ENCODE measurements at places on chromosomes 5 and 9.

- DNase-seq = peak; percentile 46
These were observed 152.2 kb upstream of the IRX2 start for GRCh38 chr5:2903451-2904395.

DNA sequence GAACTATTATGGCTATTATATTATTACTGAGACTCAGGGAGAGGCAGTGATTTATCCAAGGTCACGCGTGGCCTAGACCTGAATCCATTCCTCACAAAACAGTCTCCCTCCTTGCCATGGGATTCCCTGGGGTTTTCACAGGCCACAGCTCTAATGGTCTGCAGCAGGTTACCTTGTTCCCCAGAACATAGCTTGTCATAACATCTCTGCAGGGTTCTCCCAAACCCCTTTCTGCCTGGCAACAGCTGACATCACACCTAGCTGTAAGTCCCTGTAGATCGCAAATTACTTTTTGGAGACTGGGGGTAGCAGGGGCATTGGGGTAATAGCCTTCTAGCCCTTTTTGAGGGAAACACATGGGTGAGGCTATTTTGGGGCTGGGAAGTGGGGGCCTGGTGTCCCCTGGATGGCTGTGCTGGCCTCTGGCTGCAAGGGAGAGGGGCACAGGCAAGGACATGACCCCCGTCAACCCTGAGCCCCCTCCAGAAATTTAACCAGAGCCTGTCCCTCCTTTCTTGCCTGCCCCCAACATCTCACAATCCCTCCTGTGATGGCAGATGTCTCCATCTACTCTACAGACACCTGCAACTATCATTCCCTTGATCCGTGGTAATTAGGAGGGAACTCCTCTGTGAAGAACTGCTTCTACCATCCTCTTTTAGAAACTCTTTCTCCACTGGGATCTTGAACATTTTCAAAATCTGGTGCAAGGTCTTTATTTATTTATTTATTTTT, 1.3 kb downstream of the CD74 start:
- no peak for DNase-seq

DNA sequence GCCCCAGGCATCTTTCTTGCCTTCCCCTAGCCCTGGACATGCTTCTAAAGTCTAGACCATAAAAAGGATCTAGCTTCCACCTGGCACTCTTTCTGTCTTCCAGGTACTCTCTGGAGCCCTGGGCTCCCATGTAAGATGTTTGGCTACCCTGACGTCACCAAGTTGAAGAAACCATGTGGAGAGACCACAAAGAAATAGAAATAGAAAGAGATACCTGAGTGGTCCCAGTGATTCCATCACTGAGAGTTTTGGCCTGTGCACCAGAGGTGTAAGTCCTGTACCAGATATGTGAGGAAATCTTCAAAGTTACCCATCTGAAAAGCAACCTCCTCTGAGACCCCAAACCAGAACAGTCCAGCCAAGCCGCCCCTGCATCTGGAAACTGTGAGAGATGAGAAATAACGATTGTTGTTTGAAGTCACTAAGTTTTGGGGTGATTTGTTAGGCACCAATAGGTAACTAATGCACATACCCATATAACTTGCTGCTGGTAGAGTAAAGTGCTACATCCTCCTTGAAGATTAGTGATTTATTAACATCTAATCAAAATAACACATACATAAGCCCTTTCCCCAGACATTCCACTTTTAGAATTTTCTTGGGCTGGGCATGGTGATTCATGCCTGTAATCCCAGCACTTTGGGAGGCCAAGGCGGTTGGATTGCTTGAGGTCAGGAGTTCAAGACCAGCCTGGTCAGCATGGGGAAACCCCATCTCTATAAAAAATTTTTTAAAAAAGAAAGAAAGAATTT, 85.7 kb upstream of the LHFPL2 start:
- DNase-seq = no peak

- DNase-seq = no peak
These were observed 367.7 kb upstream of the PRR16 start for GRCh38 chr5:120096413-120096812.

DNA sequence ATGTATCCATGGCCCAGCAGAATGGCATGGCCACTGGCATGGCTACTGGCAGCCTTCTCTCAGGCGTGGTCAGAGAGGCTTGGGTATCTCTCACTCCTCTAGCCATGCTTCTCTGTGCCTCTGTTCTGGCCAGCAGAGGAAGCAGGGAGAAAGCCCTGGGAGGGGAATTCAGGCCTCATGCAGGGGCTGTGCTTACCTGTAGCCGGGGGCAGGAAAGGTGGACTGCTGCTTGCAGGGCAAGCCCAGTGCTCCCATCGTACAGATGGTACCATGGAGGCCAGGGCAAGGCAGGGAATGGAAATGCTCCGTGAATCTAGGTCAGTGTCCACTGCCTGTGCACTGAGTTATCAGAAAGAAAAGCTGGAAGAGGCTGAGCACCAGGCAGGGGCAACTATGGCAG, 2.7 kb downstream of the OR13J1 start:
- DNase-seq = no peak

GRCh38 chr5:66002415-66002814, 76.0 kb downstream of the ERBIN start:
- no peak for DNase-seq

GRCh38 chr9:112921549-112921948, 30.9 kb upstream of the SLC46A2 start:
- DNase-seq = no peak

DNA sequence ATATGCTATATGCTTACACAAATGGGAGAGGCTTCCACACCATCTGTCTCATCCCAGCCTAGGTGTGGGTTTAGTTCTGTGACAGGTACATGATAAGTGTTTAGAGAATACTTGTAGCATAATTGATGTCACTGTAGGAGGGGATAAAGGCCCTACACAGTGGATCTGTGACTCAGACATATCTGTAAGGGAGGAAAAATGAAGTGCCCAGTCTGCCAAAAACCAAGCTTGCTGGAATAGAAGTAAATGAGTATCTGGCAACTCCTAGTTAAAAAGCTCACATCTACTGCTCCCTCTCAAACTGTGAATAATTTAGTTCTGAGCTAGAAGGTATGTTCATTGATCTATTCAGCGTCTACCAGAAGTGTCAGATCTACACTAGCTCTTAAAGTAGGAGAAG, 38.9 kb upstream of the FAM174A start:
- no peak for DNase-seq

DNA sequence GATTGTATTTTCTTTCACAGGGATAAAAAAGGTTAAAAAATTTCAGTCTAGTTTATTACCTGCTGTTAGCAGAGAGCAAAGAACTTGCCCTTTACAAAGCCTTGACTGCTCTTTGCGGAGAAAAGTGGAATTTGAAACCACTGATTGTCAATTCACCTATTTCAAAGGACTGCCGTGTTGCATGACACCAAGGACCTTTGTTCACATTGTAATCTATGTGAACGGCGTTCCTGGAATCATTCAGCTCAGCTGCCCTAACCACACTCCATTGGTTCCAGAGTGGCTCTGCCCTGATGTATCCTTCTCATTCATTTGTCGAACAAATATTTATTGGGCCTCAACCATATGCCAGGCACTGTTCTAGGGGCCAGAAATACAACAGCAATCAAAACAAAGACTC, 377.5 kb upstream of the RFX3 start:
- DNase-seq = no peak

GRCh38 chr5:156922207-156922792, 40.7 kb downstream of the TIMD4 start:
- no peak for DNase-seq

DNA sequence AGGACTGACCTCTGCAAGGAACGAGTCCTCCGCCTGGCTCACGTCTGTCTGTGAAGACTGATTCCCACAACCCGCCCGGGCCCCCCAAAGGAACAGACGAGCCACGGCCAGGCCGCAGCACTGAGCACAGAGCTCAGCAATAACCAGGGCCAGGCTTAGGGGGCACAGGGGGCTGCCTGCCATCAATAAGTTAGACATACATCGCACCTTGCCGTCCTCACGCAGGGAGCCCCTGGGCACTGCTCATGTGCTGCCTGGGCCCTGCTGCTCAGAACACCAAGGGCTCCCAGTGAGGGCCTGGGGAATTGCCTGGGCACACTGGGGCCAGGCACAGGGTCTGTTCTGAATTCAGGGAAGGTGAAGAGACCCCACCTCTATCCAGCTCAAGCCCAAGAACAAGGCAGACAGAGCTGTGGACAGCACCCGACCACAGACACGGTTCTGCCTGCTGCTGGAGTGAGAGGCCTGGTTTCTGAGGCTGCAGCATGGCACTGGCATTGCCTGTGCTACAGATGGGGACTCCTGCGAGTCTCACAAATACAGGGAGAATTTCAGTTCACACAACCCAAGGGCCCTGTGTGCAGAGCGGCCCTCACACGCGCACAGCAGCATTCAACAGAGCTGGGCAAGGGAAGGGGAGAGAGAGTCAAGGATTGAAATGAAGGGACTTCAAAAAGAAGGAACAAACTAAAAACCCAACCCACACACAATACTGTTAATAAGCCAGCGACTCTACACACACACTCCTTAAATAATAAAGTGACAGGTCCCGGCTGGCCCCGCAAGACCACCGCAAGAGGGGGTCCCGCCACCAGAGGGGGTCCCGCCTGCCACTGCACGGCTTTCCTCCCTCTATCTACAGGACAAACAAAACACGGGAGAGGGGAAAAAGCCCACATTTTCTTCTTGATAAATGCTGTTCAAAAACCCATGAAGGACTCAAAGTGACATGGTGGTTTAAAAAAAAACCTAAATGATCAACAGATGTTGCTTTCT, 32.0 kb downstream of the PRRT1B start:
- no peak for DNase-seq

DNA sequence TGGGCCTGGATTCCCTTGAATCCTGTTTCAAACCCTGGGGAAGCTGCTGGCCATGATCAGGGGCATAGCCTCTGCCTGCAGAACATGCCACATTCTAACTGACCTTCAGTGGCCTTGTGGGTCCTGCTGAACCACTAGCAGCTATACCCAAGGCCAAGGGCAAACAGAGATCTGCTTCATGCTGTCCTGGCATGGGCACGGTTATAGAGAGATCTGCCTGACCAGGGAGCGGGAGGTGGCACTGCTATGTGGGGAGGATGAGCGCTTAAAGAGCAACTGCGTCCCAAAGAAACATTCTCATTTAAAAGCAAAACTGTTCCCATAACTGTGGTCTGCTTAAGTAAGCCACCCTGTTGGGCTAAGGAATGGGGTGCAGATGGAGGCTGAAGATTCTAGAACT, 36.5 kb upstream of the SYNPO start:
- DNase-seq = no peak

DNA sequence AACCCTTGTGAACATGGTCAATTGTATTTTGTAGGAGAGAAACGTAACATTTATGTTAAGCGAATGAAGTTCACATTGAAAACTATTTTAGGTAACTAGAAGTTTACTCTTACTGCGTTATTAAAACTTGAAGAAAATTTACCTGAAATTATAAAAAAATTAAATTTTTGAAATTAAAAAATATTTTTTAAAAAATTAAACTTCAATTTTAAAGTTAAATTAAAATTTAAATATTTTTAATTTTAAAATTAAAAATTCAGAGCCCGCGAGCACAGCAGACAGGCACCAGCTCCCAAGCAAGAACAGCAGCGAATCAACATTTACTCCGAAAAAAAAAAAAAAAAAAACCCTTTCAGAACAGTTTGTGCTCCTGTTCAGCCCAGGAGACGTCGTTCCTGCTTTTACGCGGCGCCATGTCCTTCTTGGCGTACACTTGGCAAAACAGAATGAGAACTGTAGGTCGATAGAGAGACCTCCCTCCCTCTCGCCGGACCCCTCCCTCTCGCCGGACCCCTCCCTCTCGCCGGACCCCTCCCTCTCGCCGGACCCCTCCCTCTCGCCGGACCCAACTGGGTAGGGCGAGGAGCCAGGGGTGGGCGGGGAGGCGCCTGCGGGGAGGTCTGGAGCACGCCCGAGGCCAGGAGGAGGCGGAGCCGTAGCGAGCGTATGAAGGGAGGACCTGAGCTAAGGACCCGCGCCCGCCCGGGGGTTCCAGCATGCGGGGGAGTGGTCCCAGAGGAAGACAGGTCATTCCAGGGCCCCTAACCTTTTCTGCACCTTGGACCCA, 235.8 kb downstream of the ROR2 start:
- peak; percentile 85 for DNase-seq

GRCh38 chr9:89475891-89476440, 21.9 kb downstream of the SEMA4D start:
- no peak for DNase-seq

- no peak for DNase-seq
These were observed 1.8 kb downstream of the MRPS2 start for GRCh38 chr9:135502168-135502872.

DNA sequence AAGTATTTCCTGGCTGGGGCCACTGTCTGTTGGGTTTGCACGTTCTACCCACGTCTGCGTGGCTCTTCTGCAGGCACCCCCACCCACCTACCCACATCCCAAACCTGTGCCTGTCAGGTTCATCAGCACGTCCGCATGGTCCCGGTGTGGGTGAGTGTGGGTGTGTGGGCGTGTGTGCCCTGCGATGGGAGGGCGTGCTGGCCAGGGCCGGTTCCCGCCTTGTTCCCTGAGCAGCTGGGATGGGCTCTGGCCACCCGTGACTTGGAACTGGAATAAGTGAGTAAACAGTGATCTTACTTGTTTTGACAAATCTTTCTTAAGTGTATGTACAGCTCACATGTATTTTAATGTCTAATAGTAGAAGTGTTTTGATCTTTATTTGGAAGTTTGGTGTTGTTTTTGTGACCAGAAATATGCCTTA, 20.4 kb downstream of the ERGIC1 start:
- DNase-seq = no peak

DNA sequence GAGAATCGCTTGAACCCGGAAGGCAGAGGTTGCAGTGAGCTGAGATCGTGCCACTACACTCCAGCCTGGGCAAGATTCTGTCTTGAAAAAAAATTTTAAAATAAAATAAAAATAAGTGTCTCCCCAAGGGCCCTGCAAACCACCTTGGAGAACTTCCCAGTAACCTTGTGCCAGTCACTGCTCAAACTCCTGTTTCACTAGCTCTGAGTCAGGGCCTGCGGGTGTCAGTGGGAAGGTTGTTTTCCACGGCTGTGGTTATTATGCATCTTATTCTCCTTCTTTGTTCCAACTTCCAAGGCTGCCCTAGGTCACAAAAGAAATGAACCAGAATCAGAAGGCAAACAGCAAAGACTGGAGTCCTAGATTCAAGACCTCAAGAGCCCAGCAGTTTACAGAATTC, 246.7 kb downstream of the ADAMTSL1 start:
- no peak for DNase-seq

DNA sequence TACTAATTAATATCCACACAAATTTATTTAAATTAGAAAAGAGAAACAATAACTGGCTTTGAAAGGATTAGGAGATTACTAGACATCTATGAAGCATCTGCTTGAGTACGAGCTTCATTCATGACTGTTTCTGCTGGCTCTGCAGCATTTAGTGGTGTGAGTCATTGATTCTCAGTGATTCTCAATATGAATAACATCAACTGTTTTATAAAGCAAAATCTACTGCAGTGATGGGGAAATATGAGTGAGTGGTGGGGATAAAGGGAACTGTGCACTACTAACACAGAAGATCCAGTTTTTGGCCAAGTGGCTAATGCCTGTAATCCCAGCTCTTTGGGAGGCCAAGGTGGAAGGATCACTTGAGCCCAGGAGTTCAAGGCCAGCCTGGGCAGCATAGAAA, 8.4 kb downstream of the FNBP1 start:
- DNase-seq = no peak
